ENCODE measurements at places on chromosomes 12 and 14.

- no peak for DNase-seq
These were observed 2.2 kb downstream of the TMEM132C start for GRCh38 chr12:128269181-128269591.

DNA sequence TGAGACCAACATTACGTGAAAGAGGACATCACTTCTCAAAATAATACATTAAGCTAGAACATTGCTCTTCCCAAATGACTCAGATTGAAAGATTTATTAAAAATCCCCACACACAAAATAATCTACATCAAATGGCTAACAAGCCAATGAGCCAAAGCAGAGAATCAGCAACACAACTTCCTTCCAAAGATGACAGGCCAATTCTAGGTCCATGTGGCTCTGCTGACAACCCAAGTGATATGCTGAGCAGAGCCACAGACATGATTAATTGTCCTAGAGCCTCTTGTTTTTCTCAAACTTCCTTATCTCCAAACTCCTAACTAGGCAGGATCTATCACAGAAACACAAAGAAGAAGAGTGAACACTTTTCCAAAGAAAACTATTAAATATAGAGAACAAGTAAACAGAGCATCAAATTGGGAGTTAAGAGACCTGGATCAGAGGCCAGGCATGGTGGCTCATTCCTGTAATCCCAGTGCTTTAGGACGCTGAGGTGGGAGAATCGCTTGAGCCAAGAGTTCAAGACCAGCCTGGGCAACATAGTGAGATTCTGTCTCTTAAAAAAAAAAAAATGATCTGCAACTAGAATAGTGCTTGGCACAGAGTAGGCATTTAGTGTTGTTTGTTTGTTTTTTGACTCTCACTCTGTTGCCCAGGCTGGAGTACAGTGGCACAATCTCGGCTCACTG lies 38.5 kb downstream of the SENP1 start:
- DNase-seq = no peak

GRCh38 chr12:5505116-5505515 lies 73.2 kb downstream of the NTF3 start:
- DNase-seq = no peak

DNA sequence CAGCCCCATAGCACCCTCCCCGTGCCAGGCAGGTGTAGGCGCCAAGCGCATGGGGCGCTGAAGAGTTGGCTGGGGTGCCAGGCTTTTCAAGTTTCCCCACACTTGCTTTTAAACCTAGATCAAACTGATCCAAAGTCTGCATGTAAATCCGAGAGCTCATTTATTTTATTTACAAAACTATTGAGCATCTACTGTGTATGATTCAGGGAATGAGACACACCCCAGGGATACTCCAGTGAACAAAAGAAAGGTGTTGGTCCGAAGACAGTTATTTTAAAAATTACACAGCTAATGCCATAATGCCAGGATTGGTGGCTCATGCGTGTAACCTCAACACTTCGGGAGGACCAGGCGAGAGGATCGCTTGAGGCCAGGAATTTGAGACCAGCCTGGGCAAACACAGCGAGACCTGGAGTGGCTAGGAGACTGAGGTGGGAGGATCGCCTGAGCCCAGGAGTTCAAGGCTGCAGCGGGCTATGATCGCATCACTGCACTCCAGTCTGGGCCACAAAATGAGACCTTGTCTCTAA lies 780 bp upstream of the SLC41A2 start:
- DNase-seq = no peak

DNA sequence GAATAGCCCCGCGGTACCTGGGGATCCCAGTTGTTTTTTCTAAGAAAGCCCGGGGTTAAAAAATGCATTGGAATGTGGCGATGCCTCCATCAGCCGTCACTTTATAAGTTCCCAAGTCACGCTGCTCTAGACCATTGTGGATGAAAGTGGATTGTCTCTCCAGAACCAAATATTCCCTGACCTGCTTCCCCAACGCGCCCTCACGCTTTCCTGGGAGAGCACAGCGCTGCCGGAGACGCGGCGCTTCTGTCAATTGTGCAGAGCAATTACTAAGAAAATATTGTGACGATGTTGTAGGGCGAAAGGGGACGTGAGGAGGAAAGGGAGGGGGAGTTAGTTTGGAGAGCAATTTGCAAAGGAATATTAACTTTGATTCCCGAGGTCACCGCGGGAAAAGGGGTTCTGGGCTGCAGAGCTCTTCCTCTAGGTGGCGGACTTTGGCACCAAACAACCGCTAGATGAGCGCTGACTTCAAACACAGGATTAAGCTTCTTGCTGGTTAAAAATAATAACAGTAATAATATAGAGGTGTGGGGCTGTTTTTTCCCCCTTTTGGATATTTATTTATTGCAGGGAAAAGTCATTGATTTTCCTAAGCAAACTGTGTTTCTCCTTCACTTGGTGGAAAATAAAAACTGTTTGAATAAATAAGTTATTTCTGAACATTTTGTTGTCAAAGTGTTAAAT lies 9.6 kb upstream of the FOXG1 start:
- DNase-seq = no peak

DNA sequence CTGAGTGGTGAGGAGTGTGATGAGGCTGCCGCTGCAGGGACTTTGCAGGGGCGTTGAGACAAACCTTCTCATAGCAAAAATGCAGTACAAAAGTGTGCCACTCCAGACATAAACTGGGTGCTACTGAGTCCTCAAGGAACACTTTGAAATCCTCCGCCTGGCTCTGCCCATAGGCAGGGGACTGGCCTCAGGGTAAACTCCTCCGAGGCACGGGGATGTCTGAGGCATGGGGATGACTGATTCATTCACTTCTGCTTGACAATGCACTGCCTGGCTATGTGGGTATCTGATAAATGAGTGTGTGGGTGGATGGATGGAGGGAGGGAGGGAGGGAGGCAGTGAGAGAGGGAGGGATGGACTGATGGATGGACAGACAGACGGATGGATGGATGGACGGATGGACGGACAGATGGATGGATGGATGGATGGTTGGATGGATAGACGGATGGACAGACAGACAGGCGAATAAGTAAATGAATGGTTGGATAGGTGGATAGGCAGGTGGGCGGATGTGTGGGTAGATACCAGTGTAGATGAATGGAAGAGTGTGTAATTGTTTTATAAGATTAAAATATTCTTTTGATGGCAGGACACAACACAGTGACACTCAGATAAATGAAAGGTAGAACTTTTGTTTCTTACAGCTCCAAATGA lies 2.1 kb upstream of the BDKRB2 start:
- DNase-seq = no peak

Measured in stimulated activated CD4-positive, alpha-beta T cell treated with anti-CD3 and anti-CD28 coated beads, Interleukin-1b, Interleukin-23, amount 100 ng/mL, for 1 hour (primary cell).